ENCODE measurements at places on chromosomes 13 and 19.
A peak's percentile ranks its signal among the peaks of the same experiment; 100 is the strongest.

GRCh38 chr13:113546571-113547237 lies 37.8 kb upstream of the TFDP1 start:
- no peak for DNase-seq

GRCh38 chr13:75687150-75687763 lies 51.1 kb downstream of the LMO7 start:
- no peak for DNase-seq

- DNase-seq: no peak
These were observed 153.8 kb upstream of the UBL3 start for GRCh38 chr13:30004204-30004603.

- no peak for DNase-seq
These were observed 582 bp upstream of the PTPRH start for GRCh38 chr19:55209693-55210472.

GRCh38 chr13:113072376-113072775 lies 33.2 kb upstream of the F7 start:
- no peak for DNase-seq

- DNase-seq: no peak
These were observed 1.5 kb downstream of the KISS1R start for GRCh38 chr19:918481-919198.

GRCh38 chr13:28476919-28477708 lies 17.8 kb downstream of the FLT1 start:
- no peak for DNase-seq

GRCh38 chr19:8233370-8233769 lies 24.2 kb downstream of the CERS4 start:
- no peak for DNase-seq

GRCh38 chr13:106734198-106734597 lies 166.3 kb upstream of the ARGLU1 start:
- DNase-seq: no peak

DNA sequence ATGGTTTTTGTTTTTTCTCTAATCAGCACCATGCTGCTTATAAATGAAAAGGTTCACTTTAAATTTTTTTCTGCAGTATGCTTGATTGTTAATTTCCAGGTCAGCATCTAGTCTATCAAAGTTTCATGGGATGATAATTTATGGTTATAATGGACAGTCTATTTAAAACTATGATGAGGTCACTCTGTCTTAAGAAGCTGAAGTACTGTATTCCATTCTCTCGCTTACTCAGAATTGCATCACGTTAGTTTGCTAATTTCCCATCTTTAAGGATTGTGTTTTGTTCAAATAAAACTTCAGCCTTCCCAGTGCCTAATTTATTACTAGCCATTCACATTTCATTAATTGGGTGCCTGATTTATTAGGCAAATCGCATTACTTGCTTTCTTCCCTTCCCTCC lies 94.3 kb downstream of the GPC6 start:
- DNase-seq: no peak

DNA sequence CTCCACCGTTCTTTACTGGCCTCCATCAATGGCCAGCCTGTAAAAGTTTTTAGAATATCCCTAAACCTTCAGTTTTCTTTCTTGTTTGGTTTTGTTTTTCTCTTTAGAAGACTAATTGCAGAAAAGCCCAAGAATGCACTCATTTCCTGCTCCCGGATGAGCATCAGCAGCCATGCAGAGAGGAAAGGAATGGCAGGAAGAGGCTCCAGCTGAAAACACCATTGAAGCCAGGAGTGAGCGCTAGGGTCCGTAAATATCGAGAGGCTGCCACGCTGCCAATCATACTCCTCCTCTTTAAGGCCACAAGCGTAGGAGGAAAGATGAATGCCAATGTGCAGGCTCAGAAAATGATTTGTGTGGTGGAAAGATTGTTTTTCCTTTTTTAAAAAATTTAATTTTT lies 57.4 kb upstream of the UBE2L5 start:
- no peak for DNase-seq

- peak; percentile 58 for DNase-seq
These were observed 2.2 kb downstream of the S1PR2 start for GRCh38 chr19:10228920-10229319.

GRCh38 chr19:46131485-46132143 lies 7.1 kb upstream of the IGFL3 start:
- DNase-seq: no peak

DNA sequence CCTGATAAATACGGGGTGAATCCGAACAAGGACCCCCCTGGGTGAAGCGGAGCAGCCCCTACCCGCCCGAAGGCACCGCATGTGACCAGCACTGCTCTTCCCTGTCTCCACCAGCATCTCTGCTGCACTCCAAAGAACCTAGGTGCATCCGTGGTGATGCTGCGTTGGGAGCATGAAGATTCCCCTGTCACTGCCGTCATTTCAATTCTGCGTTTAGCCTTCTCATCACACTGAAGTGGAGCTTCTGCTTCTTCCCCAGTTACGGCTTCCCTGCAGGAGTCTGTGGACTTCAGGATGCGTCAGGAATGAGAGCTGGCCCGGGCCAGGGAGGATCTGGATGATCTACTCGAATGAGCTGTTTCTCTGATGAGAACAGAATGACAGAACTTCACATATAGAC lies 47.9 kb downstream of the SPACA7 start:
- no peak for DNase-seq

DNA sequence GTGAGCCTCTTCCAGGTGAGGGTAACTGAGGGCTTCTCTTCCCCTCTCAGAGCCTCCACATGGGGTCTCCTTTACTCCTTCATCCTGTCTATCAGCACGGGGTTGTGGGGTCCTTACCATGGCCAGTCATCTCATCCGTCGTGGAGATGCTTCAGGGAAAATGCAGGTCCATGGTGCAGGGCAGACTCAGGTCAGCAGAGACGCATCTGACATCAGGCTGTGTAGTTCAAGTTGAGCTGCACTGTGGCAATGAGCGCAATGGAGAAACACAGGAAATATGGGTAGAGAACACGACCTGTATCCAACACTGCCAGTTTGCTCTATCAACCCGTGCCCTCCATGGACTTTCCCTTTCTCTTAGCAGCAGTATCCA lies 13.9 kb downstream of the LILRA5 start:
- no peak for DNase-seq

DNA sequence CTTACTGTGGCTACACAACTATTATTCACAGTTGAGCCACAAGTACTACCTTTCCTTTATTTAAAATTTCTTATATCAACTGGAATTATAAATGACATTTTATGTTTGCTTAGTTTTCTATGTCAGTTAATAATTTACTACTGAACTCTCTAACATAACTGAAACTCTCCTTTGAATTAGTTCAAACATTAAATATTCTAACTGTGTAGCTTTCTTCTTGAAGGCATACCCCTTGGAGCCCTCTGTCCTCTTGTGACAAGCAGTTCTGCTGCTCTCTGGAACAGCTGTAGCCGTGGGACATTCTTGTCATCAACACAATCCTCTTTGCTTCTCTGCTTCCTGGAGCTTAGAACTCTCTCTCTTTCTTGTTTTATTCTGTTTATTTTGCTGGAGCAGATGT lies 244.8 kb downstream of the NHLRC3 start:
- DNase-seq: no peak
